CD4-positive, alpha-beta T cell treated with Interleukin-12 subunit alpha and Interleukin-12 subunit beta, for 1 hour (primary cell): ENCODE measurements at places on chromosomes 1 and 21.

GRCh38 chr1:29465755-29466154, 229.4 kb downstream of the PTPRU start:
- DNase-seq: no peak

DNA sequence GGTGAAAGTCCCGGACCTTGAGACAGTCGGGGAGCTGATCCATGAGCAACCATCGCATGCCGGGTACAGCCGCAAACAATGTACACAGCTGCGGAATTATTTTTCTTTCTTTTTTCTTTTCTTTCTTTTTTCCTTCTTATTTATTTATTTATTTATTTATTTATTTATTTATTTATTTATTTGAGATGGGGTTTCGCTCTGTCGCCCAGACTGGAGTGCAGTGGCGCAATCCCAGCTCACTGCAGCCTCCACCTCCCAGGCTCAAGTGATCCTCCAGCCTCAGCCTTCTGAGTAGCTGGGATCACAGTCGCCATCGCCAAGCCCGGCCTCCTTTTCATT, 2.6 kb upstream of the PERM1 start:
- no peak for DNase-seq

- DNase-seq: no peak
Observed at GRCh38 chr1:118868387-118868786, 119.8 kb downstream of the TBX15 start.

GRCh38 chr1:202540448-202540847, 169.8 kb downstream of the SYT2 start:
- DNase-seq: no peak

DNA sequence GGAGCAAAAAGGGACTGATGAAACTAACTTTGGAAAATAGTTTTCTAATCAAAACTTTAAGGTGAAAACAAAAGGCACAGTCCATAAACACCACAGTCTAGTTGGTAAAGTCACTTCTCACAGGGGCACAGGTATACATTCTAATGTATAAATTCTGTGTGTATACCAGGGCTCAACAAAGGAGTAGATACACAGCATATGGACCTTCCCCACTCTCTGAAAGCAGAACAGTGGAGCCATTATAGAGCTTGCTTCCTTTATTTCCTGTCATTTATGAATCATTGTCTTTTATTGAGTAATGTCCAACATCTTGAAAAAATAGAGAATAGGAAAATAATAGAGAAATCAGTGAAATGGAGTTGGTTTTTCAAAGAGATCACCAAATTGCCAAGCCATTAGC, 746.5 kb upstream of the CHRM3 start:
- DNase-seq: no peak

DNA sequence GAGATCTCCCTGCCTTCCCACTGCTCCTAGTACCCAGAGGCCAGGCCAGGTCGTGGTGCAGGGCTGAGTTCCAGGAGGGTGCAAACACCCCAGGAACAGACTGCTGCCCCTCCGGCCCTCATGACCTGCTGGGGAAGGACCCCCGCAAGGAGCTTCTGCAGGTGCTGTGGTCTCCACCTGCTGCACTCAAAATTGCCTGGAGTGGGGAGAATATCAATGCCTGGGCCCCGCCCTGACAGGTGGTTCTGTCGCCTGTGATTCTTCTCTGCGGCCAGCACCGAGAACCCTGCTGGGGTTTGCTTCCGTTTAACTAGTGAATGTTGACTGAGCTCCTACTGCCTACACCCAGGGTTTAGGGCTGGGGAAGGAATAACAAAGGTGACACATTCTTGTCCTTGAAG, 2.1 kb upstream of the TFF3 start:
- no peak for DNase-seq

GRCh38 chr1:82920418-82921248, 1078.3 kb downstream of the TTLL7 start:
- DNase-seq: no peak

- DNase-seq: no peak
Observed at GRCh38 chr1:154729577-154729976, 121.6 kb upstream of the ADAR start.

DNA sequence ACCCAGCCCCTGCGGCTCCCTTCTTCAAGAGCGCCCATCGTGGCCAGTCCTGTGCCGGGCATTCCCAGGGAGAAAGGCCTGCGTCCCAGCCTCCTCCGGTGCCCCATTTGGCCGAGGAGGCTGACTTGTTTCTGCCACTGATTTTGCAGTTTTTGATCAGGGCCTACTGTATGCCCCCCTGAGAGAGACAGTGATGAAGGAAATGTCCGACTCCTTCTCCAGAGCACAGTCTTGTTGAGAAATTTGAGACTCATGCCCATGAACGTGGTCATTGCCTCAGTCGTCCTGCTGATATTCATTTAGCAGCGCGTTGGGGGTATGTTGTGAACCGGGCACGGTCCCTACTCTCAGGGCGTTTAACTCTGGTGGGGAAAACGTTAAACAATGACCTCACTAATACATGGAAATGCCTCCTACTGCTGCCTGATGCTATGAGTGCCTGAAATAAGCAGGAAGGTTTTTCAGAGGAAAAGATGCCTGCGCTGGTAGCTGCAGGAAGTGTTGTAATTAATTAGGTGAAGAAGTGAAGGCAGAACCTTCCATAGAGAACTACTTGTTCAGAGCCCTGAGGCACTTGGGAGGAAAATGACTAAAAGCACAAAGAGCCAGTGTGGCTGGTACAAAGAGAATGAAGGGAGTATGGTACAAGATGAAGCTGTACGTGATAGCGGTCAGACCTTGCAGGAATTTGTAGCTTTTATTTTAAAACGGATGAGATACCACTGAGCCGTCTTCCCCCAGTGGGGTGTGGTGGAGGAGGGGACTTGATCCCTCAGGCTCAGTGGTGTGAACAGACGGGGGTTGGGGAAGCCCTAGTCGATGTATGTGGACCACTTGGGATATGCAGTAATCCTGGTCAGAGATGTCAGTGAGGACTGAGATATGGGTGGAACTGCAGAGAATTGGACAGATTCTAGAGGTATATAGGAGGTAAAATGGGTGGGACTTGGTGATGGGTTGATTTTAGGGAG, 730 bp downstream of the ZCCHC17 start:
- no peak for DNase-seq

DNA sequence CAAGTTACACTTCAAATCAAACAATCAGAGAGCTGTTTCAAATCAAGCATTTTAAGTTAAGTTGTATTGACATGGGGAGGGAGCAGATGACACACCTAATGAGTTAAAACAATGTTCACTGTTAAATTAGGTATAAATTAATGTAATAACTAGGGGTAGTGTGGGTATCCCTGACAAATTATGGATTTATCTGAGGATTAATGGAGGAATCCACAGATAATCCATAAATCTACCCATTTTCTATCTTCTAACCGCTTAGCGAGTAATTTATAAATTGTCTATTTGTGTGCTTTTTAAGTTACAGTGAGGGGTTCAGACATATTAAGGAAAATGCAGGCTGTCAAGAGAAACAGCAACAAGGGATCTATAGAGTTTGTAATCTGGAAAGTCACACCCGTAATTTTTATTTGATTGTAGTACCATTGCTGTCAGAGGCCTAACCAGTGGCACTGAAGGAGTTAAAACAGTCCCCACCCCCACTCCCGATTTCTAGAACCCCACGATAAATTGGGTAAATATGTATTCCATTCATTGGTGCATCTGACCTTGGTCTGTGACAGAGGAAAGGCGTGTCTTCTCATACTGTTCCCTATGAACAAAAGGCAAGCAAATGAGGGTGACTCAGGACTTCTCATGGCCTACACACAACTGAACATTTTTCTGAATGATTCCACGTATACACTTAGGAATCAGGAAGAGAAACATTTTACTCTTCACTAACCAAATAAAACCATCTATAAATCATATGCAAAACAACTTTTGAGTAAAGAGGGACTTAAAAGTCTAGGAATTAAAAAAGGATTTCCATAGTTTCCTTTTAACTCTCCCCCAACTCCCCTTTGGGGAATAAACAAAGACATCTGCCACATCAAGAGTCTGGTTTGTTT, 7.4 kb downstream of the IRF2BP2 start:
- DNase-seq: peak; percentile 53

DNA sequence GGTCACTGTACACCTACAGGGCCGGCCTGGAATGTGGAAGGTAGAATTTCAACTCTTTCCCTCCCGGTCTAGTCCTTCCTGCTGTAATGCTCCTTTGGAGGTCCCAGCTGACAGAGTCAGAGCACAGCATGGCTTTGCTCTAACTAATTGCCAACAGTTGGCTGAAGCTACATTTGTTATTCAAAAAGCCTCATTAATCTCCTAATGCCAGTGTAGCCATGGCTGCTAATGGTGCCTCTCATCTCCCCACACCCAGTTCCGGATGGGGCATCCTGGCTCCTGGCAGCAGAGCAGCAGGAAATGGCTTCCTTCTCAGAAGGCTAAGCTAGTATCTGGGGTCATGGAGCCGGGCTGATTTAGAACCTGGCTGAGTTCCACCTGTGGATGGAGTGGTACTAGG, 18.7 kb upstream of the CAMK1G start:
- no peak for DNase-seq

- no peak for DNase-seq
Observed at GRCh38 chr1:177656598-177656997, 313.3 kb downstream of the SEC16B start.

DNA sequence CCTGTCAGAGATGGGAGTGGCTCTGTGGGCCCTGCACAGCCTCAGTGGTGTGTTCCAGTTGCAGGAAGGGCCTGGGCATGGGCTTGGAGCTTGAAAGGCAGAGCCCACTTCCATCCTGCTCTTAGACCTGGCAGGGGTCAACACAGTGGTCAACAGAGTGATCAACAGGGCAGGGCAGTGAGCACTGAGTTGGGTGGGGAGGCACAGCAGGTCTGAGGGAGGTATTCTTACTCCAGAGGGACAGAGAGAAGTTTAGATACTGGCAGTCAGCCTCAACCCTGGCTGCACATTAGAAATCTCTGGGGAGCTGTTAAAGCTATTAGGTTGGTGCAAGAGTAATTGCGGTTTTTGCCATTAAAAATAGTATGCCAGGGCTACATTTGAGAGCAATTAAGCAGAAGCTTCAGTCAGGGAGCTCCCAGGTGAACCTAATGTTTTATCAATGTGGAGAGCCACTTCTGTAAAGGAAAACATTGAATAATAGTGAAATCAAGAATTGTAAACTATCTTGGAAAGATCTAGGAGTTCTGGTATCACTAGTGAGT, 37.7 kb downstream of the SH3BGR start:
- DNase-seq: no peak

DNA sequence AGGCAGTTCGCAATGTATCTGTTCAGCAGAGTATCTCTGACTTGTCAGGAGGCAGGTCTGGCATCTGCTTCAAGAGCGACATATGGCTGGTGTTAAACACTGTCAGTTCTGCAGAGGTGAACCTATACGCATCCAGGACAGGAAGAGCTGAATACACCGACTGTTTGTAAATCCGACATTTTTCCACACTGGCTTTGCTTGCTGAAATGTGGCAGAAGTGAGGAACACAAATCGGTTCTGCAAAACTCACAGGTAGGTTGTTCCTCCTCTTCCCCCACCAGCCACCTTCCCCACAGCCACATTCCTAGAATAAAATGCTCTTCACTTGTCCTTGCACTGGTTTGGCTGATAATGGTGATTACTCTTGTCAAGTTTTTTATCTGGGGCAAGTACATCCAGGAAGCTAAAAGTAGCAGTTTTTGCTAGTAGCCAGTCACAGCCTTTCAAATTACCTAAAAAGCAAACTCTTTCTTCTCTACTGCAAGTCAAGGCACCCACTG, 289.2 kb downstream of the GRIK1 start:
- no peak for DNase-seq

DNA sequence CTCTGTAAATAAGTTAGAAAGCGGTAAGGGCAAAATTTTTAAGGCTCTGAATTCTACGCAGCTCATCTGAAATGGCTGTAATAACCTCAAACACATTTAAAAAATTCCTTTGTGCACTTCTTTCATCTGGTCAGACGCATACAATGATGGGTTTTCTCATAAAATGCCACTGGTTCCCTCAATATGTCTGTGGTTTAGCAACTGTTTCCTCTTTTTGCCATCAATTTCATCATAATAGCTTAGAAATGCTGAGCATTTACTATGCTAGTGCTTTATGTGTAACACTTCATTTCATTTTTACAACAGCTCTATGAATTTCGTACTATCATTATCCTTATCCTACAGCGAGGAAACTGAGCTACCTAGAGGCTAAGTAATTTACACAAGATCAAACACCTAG, 35.3 kb upstream of the DMRTA2 start:
- DNase-seq: no peak

DNA sequence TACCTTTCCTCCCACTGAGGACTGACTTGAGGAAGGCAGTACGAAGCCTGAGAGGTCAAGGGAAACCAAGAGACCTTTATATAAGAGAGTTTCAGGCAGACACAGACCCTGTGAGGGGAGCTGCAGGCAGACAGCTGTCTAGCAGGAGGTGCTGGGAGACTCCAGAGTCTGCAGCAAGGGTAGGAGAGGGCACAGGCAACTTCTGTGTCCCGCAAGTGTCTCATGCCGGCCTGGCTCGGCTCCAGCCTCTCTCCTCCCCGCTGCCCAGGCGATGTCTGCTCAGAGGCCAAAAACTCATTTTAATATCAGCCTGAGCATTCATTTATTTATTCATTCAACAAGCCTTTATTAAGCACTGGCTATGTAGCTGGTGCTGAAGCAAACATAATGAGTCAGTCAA, 83.0 kb downstream of the KIRREL1 start:
- DNase-seq: no peak

GRCh38 chr21:41519806-41520559, 12.0 kb upstream of the TMPRSS2 start:
- DNase-seq: no peak

GRCh38 chr1:8871539-8871935, 6.9 kb downstream of the ENO1 start:
- DNase-seq: peak; percentile 37

- DNase-seq: peak; percentile 38
Observed at GRCh38 chr1:28259934-28260802, 850 bp downstream of the SESN2 start.

DNA sequence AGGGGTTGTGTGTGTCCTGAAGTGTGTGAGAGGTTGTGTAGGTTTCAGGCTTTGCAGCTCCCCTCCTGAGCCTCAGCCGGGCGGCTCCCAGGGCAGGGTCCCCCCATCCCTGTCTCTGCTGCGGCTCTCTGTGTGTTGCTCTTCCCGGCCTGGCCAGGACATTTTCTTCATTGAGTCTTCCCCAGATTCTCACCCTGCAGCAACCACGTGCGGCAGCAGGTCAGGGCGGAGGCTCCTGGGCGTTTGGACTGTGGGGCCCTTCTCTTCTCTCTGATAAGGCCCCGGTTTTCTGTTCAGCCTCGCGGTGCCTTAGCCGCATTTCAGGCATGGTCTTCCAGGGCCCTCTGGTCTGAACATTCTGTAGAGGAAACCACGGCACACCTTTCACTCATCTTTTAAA, 1.8 kb upstream of the TCP10L start:
- DNase-seq: no peak

- DNase-seq: no peak
Observed at GRCh38 chr1:201742476-201742875, 86.5 kb upstream of the IPO9 start.
